COLO829 (cell line): ENCODE measurements at places on chromosomes 3 and 15.

GRCh38 chr3:19485267-19485666 lies 337.0 kb downstream of the KCNH8 start:
- DNase-seq: no peak

DNA sequence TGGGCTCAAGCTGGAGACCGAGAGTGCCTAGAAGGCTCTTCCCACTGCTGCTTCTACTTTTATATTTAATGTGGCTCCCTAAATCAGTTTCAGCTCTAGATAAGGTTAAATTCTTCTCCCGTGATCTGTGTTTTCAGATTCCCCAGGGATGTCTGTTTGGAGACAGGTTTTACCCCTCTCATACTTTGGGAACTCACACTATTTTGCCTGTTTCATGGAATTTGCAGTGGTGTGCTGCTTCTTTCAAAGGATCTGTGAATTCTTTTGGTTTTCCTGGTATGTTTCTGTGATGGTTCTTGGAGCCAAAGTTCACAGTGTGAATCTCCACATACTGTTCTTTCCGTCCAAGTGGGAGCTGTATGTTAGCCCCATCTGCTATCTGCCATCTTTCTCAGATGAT lies 238.3 kb upstream of the SLITRK3 start:
- no peak for DNase-seq

DNA sequence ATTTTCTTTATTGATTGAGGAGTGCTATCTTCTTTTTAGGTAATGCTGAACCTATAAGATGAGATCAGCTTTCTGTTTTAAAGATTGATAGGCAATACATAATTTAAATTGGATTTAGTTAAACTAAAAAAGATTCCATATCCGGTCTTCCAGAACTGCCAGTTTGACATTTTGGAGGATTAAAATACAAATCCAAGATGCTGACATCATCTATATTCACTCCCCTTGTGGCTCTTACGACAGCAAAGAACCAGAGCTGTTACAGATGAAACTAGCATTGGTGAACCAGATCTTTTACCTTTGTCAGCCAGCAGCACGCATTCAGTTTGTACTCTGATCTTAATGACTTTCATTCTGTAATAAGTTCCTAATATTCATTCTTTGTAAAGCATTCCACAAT lies 218.7 kb downstream of the ZIC4 start:
- DNase-seq: no peak

GRCh38 chr3:38805765-38806386 lies 10.1 kb downstream of the SCN10A start:
- DNase-seq: peak; percentile 88

DNA sequence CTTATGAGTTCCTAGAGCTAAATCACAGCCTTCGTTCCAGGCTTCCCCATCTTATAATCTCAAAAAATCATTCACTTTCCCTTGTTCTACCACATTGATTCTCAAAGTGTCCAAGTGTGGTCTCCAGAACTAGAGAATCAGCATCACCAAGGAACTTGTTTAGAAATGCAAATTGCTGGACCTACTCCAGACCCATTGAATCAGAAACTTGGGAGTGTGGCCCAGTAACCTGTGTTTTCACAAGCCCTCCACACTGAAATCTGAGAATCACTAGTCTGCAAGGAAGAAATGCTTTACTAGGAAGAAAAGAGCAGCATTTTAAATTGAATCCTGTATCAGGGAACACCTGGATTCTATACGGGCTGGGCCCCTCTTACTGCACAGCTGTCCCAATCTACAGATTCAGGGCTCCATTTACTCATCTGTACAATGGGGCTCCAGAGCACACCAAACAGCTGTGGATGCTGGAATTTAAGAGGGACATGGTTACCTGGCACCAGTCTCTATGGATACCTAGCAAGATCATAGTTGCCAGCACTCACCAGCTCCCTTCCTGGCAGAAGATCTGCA lies 3.9 kb downstream of the MEGF11 start:
- DNase-seq: no peak

DNA sequence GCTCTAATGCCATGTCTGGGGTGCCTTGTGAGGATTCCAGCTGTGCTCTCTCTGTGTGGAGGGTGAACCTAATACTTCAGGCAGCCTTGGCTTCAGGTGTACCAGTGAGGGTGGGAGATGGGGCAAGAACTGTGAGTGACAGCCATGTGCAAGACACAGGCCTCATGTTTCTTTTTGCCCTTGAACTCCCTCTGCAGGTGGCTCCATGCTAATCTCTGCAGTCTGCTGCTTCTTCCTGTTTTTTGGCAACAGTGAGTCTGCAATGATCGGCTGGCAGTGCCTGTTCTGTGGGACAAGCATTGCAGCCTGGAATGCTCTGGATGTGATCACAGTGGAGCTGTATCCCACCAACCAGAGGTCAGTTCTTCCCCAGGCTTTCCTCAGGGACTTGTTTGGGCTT lies 189.3 kb downstream of the SV2B start:
- no peak for DNase-seq

DNA sequence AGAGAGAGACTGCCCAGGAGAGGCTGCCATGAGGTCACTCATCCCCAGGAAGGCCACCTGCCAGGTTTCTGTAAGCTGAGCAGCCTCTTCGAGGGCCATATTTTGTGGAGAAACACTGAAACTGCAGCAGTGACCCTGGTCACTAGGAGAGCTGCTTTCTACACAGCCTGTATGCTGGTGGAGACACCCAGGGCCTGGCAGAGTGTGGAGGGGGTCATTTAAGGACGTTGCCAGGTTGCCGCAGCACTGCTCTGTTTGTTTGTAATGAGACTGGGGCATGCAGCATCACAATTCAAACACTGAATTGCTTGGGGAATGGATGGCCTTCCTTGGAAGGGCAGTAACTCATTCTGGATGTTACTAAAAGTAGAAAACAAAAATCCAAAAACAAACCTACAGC lies 104.9 kb upstream of the TRIM42 start:
- no peak for DNase-seq

DNA sequence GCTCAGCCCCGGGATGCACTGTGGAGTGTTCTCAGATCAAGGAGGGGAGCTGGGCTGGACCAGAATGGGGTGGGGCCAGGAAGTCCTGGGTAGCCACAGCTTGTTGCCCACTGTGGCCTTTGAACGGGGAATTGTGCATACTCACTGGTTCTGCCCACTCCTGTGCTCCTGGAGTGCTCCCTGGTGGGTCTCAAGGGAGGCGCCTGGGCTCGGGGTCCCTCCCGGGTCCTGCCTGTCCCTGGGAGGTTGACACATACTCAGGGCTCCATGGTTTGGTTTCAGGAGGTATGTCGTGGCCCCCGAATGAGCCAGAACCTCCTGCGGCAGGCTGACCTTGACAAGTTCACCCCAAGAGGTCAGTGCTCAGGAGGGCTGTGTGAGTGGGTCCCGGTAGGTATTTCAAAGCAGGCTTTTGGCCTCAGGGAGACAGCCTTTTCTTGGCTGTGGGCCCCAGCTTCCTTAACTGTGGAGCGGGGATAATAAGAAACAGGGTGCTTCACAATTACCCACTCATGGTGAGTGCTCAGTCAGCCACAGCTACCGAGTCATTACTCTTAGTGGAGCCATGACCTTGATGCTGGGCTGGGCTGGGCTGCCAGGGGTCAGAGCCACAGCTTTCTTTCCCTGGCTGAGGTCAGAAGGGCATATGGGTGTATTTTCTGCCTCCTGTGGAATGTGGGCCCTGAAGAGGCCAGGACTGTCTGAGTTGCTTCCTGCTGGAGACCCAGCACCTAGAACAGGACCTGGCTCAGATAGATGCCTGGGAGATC lies 7.6 kb downstream of the DNAH1 start:
- no peak for DNase-seq

GRCh38 chr3:25904206-25904605 lies 114.3 kb downstream of the OXSM start:
- no peak for DNase-seq

- no peak for DNase-seq
Observed at GRCh38 chr3:99867594-99868310, 50.1 kb downstream of the CMSS1 start.

DNA sequence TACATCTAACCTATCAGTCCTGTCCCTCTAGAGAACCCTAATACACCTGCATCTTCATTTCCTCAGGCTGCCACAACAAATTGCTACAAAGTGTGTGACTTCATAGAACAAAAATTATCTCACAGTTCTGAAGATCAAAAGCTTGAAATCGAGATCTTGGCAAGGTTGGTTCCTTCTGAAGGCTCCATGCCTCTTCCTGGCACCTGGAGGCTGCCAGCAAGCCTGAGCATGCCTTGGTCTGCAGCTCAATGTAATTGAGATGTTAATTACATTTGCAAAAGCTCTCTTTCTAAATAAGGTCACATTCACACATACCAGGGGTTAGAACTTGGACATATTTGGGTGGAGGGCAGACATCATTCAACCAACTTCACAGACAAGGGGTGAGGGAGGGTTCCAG lies 86.4 kb upstream of the ABHD17C start:
- no peak for DNase-seq

DNA sequence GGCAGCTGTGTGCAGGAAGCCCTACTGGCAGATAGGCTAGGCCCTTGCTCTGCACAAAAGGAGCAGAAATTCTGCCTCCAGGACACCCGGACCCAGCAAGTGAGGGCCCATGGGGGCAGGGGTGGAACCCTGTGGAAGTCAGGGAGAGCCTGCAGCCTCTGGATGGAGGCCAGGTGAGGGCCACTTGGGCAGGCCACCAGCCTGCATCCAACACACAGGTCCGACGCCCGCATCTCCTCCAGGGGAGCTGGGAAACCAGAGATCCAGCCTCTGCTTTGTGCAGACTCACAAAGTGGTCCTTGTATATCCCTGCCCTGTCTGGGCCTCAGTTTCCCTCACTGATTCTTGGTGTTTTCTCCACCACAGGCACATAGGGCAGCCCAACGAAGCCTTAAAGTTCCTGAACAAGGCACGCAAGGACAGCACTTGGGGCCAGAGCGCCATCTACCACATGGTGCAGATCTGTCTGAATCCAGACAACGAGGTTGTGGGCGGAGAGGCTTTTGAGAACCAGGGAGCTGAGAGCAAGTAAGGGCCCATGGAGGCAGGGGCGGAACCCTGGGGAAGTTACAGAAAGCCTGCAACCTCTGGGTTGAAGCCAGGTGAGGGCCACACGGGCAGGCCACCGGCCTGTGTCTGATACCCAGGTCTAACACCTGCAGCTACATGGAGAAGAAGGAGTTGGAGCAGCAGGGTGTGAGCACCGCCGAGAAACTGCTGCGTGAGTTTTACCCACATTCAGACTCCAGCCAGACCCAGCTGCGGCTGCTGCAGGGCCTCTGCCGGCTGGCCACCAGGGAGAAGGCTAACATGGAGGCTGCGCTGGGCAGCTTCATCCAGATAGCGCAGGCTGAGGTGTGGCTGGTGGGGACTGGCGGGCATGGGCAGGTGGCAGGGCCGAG lies 16.6 kb downstream of the CSRNP1 start:
- no peak for DNase-seq

DNA sequence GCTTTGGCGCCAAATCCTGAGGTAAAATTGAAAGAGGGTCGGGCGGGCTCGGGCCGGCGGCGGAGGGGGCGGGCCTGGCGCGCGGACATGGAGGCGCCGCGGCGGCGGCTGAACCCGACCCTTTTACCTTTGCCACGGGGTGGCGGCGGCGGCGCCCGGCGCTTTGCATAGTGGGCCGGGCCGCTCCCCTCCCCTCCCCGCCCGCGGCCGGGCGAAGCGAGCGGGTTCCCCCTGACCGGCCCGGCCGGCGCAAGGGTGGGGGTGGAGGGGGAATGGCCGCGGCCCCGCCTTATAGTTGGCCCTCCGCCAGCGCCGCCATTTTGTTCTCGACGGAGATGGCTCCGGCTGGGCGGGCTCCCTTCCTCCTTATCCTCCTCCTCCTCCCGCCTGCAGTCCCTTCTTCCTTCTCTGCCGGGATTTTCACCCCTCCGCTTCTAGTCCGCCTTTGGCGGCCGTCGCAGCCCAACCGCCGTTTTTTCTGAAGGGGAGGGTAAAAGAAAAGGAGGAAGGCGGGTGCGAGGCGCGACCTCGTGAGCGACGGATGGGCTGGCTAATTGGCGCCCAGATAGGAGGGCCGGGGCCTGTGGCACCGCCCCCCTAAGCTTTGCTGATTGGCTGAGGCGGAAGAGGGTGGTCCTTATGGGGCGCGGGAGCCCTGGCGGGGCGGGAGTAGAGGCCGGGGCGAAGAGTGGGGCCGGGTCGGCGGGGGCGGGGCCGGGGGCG lies 664 bp downstream of the NR2C2 start:
- DNase-seq: peak; percentile 91

GRCh38 chr3:155870945-155871745 lies 695 bp downstream of the GMPS start:
- no peak for DNase-seq

- no peak for DNase-seq
Observed at GRCh38 chr3:126661532-126662364, 6.8 kb upstream of the TXNRD3 start.

DNA sequence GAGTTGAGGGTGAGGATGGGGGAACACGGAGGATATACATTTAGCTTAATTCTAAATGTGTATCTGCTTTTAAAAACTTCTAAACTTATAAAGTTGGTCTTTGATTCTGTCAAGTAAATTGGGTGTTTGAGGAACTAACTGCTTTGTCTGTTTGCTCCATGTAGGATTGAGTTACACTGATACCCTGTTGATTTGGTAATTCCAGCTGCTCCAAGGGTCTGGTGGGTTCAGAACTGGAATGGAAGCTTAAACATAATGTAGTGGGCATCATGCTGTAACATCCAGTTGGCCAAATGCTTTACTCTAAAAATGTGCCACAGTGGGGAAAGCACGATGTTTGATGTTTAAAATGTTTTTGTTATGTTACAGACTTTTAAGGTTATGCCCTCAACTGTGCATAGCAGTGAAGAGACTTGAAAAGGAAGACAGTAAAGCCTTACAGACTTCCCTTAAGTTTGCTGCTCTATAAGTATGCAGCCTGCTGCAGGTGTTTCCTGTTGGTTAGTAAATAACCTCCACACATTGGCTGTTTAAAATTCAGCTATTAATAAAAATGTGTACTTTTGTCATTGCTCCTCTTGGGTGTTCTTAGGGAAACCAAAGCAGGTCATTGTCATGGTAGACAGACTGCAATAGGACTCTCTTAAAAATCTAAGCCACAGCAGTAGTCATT lies 5.9 kb upstream of the EDEM1 start:
- DNase-seq: no peak

DNA sequence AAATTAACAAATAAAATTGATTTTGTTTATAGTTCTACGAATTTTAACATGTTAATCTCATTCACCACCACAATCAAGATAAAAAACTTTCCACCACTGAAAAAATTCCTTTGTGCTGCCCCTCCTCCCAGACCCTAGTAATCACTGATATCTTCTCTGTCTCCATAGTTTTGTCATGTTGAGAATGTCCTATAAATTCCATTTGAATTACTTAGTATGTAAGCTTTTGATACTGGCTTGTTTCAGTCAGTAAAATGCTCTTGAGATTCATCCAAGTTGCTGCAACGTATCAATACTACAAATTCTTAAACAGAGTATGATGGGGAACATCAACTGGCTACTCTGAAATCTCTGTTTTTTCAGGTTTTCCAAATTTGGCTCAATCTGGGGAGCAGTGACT lies 129.6 kb downstream of the CTNNB1 start:
- no peak for DNase-seq
